ENCODE measurements at places on chromosomes 1 and 21.

- DNase-seq: no peak
Measured at GRCh38 chr1:200288226-200288625, 121.6 kb downstream of the ZNF281 start.

DNA sequence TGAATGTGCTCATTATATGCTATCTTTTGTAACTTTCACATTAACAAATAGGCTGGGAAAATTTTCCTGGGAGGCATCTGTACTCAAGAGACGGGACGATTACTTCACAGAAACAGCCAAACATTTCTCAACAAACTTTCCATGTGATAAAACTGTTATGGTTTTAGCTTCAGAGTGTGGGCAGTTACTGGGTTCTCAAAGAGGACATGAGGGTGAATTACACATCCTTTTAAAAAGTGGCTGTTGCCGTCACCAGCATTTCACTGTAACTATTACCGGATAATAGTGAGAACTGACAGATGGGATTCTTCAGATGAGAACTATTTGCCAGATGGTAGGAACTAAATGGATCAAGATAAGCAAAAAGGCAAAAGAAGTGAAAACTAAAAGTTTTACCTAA lies 109.1 kb downstream of the APP start:
- no peak for DNase-seq

DNA sequence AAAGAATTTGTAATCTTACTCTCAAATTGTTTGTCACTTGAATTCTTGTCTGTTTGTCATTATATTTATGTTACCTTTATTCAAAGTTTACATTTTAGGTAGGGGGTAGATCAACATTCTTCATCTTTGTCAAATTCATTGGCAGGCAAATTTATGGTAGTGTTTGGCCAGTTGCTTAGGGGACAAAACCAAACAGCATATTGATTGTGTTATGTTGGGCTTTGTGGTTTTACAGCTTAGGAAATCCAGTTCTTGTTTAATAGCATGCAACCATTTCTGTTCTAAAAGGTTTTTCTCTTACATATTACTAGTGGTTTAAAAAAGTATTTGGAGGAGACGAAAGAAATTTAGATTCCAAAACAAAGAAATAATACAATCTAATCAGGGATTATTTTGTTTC lies 91.4 kb downstream of the HMCN1 start:
- DNase-seq: no peak

DNA sequence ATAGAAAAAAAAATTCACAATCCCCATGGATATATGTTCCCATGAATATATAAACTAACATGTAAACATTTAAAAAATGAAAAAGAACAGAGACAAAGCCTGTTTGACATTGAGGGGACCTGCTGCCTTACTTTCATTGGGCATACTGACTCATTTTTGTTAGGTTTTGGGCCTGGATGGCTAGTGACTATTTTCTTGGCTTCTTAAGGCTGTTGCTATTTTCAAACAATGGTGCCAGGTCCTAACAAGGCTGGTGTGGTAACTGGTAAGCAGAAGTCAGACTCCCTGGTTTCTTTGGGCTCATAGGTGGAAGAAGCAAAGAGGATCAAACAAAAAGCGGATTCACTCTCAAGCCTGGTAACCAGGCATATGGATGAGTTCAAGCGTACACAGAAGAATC lies 51.0 kb downstream of the LAMC2 start:
- DNase-seq: no peak

- no peak for DNase-seq
Measured at GRCh38 chr1:177007437-177008161, 156.9 kb downstream of the ASTN1 start.

GRCh38 chr1:56466538-56466937 lies 112.8 kb downstream of the PLPP3 start:
- DNase-seq: no peak

Data from activated gamma-delta T cell treated with Interleukin-2 at 50 U/mL for 16 hours (primary cell).